Inflammatory macrophage treated with lipopolysaccharide for 1 hour (primary cell): ENCODE measurements at places on chromosomes 3 and 15.

DNA sequence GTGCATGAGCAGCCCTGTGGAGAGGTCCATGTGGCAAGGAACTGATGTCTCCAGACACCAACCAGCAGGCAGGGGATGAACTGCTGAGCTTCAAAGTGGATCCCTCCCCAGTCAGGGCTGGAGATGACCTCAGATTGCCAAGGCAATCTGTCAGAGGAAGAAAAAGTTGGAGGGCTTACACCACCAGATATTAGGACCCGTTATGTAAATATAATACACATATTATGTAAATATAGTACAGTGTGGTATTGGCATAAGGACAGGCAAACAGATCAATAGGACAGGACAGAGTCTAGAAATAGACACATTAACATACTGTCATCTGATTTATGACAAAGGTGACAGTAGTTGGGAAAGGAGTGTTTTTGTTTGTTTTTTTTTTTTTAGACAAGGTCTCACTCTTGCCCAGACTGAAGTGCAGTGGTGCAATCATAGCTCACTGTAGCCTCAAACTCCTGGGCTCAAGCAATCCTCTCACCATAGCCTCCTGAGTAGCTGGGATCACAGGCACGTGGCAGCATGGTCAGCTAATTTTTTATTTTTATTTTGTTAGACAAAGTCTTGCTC lies 18.0 kb upstream of the RAB7A start:
- no peak for DNase-seq

DNA sequence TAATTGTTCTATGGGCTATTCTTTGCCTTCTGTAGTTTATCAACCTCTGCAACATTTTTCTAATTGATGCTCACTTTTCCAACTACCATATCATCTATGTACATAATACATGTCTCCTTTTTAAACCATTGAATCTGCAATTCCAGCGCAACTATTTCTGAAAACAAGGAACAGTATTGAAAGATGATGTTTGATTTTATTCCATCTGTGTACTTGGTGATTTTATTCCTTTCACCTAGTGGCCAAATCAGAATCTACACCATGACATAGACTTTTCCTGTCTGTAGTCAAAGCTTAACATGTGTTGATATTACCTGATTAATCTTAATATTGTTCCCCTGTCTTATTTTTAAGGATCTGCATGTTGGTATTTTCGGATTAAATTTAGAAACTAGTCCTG lies 13.0 kb downstream of the NKTR start:
- no peak for DNase-seq

GRCh38 chr3:173173652-173174051 lies 32.6 kb upstream of the SPATA16 start:
- DNase-seq, result no peak

DNA sequence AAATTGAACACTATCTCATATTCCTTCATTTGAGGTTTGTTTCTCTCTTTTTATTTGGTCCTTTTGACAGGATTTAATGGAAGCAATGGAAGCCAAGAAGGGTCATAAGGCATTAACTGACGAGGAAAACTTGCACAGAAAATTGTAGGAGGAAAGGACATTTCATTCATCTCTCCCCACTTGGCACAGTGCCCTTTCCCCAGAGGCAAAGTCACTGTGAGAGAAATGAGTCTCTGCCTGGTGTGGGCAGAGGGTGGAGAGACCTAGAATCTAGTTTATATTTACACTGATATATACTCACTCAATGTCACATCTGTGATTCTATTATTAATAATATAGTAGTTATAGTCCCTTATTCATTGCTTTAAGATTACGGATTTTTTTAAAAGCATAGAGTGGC lies 324.6 kb upstream of the IL12A start:
- no peak for DNase-seq

- DNase-seq, result no peak
These were observed 50.5 kb downstream of the CD86 start for GRCh38 chr3:122105626-122106025.

DNA sequence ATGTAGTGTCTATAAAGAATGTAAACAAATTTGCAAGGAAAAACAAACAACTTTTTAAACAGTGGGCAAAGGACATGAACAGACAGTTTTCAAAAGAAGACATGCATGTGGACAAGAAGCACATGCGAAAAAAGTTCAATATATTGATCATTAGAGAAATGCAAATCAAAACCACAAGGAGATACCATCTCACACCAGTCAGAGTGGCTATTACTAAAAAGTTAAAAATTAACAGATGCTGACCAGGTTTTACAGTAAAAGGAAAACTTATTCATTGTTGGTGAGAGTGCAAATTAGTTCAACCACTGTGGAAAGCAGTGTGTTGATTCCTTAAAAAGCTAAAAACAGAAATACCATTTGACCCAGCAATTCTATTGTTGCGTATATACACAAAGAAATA lies 47.1 kb upstream of the LSAMP start:
- DNase-seq, result no peak

GRCh38 chr3:112774293-112774926 lies 72.3 kb downstream of the CD200R1L start:
- no peak for DNase-seq
